ENCODE measurements at places on chromosomes 3 and 15.

DNA sequence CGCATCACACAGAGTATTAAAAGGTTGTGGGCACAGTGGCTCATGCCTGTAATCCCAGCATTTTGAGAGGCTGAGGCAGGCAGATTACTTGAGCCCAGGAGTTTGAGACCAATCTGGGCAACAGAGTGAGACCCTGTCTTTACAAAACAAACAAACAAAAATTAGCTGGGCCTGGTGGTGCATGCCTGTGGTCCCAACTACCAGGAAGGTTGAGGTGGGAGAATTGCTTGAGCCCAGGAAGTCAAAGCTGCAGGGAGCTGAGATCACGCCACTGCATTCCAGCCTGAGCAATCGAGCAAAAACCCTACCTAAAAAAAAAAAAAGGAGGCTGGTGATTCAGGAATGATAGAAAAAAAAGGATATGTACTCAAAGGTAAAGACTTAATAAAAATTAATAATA, 28.2 kb upstream of the ST6GAL1 start:
- no peak for DNase-seq

GRCh38 chr15:70299931-70300869, 202.5 kb upstream of the TLE3 start:
- no peak for DNase-seq

DNA sequence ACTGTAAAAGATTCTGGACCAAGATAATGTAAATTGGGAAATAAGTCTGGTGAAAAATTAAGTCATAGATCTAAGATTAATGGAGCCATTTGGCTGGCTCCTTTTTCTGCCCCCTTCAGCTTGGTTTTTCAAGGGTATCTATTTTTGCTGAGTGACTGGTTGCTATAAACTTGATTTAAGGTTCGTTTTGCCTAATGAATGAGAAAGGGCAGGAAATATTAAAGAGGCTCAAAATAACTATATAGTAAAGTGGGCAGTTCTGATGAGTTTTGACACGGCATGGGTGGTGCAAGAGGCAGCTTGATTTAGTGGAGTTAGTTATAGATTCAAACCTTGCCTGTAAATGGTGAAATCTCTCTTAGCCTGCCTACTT, 140.7 kb downstream of the STAC start:
- DNase-seq, result no peak

- no peak for DNase-seq
Observed at GRCh38 chr3:152756807-152757206, 78.1 kb upstream of the P2RY1 start.

GRCh38 chr15:25501828-25502446, 63.1 kb upstream of the UBE3A start:
- no peak for DNase-seq

DNA sequence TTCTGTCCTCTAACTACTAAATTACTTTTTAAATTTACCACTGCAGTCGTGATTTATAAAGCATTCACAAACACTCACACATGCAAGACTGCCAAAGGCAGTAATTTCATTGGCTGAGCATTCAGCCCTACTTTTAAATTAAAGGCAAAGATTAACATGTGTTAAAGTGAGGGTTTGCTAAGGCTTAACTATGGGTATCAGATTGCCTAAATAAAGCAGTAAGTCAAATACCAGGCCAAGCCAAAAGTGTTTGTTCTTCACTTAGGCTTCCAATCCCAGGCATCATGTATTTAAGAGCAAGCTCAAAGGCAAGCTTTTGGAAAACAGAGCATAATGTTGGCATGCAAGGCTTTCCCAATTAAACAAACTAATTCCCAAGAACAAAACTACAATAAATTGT, 187.3 kb downstream of the SUCNR1 start:
- DNase-seq, result no peak

DNA sequence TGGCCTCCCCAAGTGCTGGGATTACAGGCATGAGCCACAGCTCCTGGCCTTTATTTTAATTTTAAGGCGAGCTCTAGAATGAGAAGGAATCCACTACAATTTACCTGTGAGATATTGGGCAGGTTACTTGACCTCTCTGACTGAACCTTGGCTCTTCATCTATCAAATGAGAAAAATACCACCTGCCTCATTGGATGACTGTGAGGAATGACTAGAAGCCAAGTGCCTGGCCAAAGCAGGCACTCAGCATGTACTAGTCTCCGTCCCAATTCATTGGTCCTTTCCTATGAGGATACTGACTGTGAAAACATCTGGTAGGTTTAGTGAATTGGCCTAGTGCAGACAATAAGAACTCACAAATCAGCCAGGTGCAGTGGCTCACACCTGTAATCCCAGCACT, 38.5 kb upstream of the OSBPL11 start:
- DNase-seq, result no peak

DNA sequence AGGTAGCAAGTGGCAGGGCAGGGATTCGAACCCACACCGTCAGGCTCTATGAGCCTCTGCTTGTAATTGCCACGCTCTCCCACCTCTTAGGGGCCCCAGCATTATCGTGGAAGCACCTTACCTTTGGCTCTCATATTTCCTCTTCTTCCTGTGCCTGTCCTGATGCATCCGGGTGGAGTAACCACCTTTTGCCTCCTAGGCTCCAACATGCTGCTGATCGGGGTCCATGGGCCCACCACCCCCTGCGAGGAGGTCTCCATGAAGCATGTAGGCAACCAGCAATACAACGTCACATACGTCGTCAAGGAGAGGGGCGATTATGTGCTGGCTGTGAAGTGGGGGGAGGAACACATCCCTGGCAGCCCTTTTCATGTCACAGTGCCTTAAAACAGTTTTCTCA, 40.4 kb downstream of the DNASE1L3 start:
- DNase-seq, result no peak

DNA sequence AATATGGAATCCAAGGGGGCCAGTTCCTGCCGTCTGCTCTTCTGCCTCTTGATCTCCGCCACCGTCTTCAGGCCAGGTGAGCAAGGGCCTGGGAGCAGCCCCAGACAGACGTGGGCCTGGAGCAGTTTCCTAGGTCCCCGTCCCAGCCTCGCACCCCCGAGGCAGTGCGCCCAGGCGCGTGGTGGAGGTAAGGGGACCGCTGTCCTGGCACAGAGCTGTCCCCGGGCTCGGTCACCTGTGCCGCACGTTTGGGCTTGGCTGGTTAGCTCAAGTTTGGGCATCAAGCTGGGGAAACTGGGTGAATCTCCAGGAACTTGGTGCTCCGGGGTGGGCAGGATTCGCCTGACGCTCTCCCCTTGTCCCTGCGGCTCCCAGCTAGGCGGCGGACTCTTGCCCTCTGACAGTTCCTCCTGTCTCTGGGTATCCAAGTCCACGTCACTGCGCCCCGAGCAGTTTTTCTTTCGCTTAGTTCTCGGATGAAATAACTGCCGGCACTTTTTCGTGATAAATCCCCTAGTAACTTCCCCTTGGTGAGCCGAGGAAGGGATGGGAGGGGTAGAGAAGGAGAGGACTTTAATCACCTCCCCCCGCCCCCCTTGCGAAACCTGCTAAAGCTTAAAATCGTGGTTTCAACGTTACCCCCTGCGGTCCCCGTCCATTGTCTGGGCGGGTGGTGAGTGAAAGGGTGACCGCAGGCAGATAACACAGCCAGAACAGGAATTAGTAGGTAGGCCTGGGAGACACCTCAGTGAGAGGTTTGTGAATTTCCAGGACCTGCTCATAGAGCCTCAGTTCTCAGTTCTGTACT, 901 bp downstream of the ALCAM start:
- peak; percentile 26 for DNase-seq

- DNase-seq, result no peak
Observed at GRCh38 chr15:40870716-40871115, 3.3 kb downstream of the RHOV start.

DNA sequence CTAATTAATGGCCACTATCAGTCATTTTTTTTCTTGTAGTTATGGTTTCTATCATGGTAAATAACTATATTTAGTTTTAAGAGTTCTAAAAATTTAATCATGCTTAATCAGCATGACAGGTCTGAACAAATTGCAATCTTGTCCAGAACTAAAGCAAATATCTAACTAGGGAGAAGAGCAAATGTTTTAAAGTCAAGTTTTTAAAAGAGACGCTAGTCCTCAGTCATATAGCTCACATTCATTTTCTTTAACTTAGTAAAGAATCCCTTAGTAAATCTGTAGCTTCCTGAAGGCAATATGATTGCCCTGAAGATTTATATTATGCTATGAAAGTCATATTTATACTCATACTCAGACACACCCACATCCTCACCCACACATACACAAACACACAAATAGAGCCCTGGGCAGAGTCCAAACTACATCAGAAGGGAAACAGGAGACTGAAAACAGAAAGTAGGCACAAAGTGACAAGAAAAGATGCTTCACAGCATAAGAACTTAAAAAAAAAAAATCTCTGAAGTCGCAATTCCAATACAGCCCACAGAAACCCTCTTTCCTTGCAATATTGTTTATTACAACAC, 1149.1 kb downstream of the SI start:
- DNase-seq, result no peak

DNA sequence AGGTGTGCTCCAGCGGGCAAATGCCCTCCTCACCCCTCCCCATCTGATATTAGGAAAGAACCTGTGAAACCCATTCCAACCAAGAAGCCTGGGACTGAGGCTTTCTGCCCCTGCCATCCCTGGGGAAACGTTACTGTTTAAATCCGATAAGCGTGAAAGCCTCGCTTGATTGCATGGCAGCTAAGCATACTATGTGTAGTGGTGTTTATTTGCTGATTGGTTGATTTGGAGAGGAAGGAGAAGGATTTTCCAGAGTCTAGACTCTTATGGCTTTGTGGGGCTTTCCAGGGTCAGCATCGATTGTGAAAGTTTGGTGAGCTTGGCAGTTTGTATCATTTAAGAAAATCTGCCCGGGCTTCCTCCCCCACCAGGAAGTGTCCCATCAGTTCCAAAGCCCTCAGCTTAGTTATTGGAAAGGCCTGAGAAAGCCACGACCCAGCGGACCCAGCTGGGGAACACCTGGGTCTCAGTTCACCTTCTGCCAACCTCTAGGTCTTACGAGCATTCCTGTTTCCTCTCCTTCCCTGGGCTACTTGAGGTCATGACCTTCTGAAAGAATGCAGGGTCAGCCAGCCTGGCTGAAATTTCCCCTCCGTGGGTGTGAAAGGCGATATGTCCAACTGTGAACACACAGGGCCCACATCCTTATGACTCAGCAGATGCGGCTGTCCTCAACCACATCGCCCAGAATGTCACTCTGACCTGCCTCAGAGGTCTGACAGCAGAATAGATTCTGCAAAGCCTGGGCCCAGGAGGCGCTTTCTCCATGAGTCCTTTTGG, 62.8 kb upstream of the HERC1 start:
- DNase-seq, result no peak

DNA sequence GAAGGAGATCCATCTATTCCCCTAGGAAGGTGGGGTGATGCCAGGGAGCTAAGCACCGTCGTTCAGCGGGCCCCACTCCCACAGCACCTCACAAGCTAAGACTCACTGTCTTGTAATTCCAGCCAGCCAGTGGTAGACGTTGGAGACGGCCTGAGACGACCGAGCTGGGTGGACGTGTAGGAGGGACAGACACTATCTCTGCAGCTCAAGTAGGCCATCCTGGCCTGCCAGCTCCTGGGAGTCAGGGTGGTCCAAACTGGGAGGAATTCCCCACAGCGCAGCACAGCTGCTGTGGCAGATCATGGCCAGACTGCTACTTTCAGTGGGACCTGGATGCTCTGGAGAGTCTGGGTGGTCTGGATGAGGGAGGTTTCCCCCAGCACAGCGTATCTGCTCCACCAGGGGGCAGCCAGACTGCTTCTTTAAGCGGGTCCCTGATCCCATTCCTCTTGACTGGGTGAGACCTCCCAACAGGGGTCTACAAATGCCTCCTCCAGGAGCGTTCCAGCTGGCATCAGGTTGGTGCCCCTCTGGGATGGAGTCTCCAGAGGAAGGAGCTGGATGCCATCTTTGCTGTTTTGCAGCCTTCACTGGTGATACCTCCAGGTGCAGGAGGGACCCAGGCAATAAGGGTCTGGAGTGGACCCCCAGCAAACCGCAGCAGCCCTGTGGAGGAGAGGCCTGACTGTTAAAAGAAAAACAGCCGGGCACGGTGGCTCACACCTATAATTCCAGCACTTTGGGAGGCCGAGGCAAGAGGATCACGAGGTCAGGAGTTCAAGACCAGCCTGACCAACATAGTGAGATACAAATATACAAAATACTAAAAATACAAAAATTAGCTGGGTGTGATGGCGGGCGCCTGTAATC, 27.6 kb downstream of the GNB5 start:
- DNase-seq, result no peak

DNA sequence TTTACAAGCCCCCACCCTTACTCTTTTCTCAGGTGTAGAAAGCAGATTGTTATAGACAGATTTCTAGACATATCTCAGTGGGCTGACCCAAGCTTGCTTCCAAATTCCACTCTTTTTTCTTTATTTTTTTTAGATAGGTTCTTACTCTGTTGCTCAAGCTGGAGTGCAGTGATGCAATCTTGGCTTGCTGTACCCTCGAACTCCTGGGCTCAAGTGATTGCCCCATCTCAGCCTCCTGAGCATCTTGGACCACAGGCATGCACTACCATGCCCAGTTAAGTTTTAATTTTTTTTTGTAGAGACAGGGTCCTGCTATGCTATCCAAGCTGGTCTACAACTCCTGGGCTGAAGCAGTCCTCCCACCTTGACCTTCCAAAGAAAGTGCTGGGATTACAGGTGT, 53.5 kb upstream of the ADAMTS9 start:
- no peak for DNase-seq

DNA sequence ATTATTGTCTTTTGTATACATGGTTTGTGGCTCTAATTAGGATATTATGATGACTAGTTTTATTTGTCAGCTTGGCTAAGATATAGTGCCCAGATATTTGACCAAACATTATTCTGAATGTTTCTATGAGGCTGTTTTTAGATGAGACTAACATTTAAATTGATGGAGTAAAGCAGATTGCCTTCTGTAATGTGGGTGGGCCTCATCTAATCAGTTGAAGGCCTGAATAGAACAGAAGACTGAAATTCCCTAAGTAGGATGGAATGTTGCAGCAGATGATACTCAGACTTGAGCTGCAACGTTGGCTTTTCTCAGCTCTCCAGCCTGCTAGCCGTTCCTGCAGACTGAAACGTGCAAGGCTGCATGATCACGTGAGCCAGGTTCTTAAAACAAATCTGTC, 546.5 kb downstream of the EDEM1 start:
- no peak for DNase-seq

DNA sequence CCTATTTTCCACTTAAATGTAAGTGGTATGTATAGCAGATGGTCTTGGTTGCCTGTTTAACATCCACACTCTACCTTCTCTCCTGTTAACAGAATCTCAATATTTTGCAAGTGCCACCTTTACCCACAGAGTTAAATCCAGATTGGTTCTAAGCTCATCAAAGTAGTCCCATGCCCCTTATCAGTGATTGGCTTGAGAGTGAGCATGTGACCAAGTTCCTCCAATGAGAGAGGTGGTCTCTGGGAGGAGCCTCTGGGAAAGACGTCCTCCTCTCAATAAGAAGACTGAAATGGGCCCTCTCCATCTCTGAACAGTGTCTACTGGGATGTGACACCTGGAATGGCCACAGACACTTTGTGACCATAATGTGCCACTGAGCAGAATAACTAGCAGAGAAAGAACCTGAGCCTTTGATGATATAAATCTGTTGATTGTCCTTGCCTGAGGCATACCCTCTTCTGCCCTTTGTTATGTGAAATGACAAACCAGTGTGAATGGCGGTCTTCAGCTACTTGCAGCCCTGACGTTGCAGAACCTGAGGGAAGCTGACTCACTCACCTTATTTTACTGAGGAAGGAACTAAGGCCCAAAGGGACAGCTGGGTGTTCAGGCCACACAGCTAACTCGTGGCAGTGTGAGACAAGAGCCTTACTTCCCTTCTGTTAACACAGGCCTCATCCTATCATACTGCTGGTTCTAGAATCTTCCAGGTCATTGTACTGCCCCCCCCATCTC, 42.4 kb upstream of the LARS2 start:
- no peak for DNase-seq
